ENCODE measurements at places on chromosomes 2 and 18.

- no peaks in the 10 kb centered on the region for H3K36me3 ChIP-seq
- DNase-seq: no peak
- peaks cover 4% of the 10 kb centered on the region for H3K27me3 ChIP-seq
- no peaks in the 10 kb centered on the region for H3K4me1 ChIP-seq
- H3K27ac ChIP-seq: no peak overlapping the region
Observed at GRCh38 chr2:26633993-26634595, 7.1 kb downstream of the CIB4 start.

DNA sequence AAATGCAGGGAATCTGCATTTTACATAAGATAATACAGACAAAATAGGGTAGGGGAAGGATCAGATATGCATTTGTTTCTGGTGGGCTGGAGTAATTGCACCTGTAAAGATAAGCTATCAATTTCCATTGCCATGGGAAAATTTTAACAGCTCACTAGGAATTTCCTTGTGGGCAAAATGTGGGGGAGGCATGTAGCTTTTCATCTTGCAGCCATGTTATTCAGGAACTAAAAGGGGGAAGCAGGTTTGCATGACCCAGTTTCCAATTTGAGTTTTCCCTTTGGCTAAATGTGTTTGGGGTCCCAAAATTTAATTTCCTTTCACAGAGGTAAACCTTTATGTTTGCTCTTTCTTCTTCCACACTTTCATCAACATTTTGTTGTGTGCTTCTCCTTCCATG is 624.4 kb downstream of the NYAP2 start:
- H3K36me3 ChIP-seq: no peaks in the 10 kb centered on the region
- peaks cover 19% of the 10 kb centered on the region for H3K27me3 ChIP-seq
- H3K4me3 ChIP-seq: no peak overlapping the region
- H3K4me1 ChIP-seq: peaks cover 8% of the 10 kb centered on the region
- no peak for DNase-seq

DNA sequence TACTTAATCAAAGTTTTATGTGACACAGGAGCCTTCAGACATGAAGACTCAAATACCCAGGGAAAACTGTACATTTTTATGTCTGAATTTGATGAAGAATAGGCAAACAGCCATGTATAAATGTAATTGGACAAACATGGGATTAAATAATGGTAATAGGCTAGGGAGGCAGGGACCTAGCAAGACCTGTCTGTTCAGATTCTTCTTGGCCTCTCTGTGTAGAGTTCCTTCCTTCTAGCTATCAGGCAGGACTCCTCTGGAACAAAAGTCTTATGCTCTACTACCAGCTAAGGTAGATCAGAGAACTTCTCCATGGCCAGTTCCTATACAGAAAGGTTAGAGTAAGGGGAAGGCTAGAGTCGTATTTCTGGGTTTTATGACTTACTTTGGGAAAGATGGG is 9.5 kb upstream of the PARD3B start:
- H3K27ac ChIP-seq: no peak overlapping the region
- DNase-seq: no peak
- no peaks in the 10 kb centered on the region for H3K4me1 ChIP-seq
- peaks cover 3% of the 10 kb centered on the region for H3K27me3 ChIP-seq
- no peak overlapping the region for H3K4me3 ChIP-seq

DNA sequence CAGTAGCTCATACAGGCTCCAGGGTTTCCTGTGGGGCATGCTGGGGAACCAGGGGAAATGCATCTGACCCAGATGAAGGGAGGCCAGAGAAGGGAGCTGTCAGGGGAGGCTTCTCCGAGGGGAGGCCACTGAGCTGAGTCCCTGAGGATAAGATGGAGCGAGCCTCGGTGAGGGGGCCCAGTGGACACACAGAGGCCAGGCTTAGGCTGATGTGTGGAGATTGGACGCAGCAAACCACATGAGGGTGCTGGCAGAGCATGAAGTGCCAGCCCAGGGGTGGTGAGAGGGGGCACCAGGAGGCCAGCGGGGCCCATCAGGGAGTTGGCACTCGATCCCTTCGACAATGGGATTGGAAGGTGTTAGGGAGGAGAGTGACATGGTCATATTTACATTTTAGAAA is 235.0 kb downstream of the KLHL29 start:
- no peak overlapping the region for H3K4me3 ChIP-seq
- no peak for DNase-seq
- H3K27me3 ChIP-seq: no peaks in the 10 kb centered on the region
- H3K27ac ChIP-seq: no peak overlapping the region

DNA sequence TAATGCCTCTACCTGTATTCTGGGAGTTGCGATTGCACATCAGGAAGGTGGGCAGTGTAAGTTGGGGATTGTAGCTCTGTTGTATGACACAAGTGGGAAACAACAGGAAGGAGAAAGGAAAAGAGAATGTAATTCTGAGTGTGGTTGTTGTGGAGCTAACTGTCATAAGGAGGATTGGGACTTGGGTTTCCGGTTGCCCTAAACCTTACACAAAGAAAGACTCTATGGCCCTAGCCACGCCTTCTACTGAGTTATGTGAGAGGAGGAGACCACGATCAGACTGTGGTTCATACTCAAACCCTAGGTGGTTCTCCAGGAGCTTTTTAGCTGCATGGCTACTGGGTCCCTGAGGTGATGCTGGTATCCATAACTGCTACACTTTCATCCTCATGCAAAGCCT is 86.5 kb downstream of the TANC1 start:
- H3K36me3 ChIP-seq: no peaks in the 10 kb centered on the region
- no peak overlapping the region for H3K27ac ChIP-seq
- H3K4me1 ChIP-seq: no peaks in the 10 kb centered on the region
- H3K27me3 ChIP-seq: peaks cover 2% of the 10 kb centered on the region
- H3K4me3 ChIP-seq: no peak overlapping the region
